ENCODE measurements at places on chromosomes 4 and X. TPM values are rescaled to one million over a fixed set of nuclear protein-coding genes. Genes with fewer than 3 reads are reported as not detected.

DNA sequence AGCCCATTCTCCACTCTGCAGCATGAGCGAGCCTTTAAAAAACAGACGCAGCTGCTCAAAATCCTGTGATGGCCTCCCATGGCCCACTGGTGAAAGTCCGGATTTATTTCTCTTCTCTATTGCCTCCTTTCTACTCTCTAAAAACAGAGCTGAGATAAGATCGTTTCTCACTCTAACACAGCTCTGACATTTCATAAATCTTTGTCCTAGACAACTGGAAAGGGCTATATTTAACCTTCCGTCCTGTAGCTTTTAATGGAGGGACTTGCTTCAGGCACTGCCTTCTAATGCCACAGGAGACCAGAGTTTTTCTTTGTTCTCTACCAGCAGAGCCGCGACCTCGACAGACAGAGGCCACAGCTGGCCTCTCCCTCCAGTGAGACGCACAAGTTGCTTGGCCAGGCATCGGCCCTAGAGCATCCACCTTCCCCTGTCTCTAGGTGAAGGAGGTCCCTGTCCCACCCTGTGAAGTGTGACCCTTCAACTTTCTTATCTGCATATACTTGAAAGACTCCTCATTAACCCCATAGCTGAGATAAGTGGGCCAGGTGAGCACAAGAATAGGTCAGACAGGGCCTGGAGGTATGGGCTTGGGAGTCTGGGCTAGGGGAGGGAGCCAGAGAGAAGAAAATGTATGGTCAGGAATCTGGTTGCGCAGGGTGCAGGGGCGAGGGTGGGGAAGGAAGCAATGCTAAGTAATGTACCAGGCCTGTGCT is 50.0 kb downstream of the RTL5 start:
- no peaks in the 10 kb centered on the region for H3K27me3 ChIP-seq
- H3K27ac ChIP-seq: no peak overlapping the region
- no peak overlapping the region for H3K4me3 ChIP-seq
- DNase-seq: no peak
- no peaks in the 10 kb centered on the region for H3K36me3 ChIP-seq

The TCEANC gene
- 3.0 TPM for total RNA-seq

DNA sequence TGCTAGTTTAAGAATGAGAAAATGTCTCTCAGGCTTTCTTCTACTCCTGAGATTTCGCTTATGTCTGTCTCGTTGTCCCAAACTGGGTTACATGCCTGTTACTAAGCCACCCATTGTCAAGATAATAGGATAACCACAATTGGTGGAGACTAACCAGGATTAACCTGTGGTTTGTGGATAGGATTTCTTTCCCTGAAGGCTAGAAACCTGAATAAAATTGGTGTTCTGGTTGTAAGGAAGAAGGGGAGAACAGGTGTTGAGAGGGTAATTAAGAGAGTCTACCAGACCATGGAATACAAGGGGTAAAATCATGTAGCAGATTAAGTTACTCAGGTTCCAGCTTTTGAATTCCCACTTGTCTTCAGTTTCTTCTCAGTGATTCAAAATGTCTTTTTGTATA is 225.4 kb downstream of the CPE start:
- H3K4me1 ChIP-seq: no peaks in the 10 kb centered on the region
- H3K27ac ChIP-seq: no peak overlapping the region
- H3K4me3 ChIP-seq: no peak overlapping the region
- no peak for DNase-seq
- H3K27me3 ChIP-seq: no peaks in the 10 kb centered on the region
- no peaks in the 10 kb centered on the region for H3K36me3 ChIP-seq

The ADH1C gene
- 0.54 TPM for total RNA-seq

The FTSJ1 gene
- total RNA-seq: 57.4 TPM

GRCh38 chr4:125041372-125041930 is 273.3 kb upstream of the FAT4 start:
- no peaks in the 10 kb centered on the region for H3K4me1 ChIP-seq
- H3K4me3 ChIP-seq: no peak overlapping the region
- H3K27me3 ChIP-seq: no peaks in the 10 kb centered on the region
- no peaks in the 10 kb centered on the region for H3K36me3 ChIP-seq

DNA sequence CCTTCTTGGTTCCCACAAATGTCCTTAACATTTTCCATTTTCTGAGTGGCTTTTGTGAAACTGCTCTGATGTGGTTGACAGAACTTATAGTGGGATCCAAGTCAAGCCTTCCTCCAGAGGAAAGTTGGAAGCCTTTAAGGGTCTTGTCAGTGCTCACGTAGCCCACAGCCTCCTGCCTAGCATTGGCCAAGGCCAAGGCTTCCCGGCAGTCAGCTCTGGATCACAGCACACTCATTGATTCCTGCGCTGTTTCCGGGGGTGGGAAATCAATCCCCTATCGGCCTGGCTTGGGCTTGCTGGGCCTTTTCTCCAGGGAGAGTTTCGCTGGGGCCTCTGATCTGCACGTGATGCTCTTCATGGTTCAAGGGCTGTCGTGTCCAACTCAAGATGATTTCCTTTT is 76.1 kb downstream of the SLC9A6 start:
- no peaks in the 10 kb centered on the region for H3K27me3 ChIP-seq
- no peaks in the 10 kb centered on the region for H3K4me1 ChIP-seq
- no peak overlapping the region for H3K27ac ChIP-seq
- no peak for DNase-seq

Measured in GM12878 (cell line).